Hypothalamus (tissue), 51 donors: ENCODE measurements at places on chromosomes 6 and 20.

GRCh38 chr6:83600459-83600858, 88.1 kb downstream of the PRSS35 start:
- DNase-seq = no peak

DNA sequence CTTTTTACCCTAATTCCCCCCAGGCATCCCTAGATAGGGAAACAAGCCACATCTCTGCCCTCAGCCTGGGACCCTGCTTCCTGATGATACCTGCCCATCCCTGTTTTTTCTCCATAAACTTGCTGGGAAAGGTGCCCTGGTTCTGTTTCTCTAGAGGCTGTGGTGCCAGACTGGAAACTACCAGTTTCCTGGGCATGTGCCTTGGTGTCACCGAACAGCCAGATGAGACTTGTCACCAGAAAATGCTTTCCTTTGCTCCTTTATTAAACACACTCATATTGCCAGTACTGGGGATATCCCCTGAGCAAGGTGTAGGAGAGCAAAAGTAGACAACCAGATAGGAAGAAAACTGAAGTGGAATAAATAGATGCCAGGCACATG, 16.8 kb downstream of the SRSF3 start:
- no peak for DNase-seq

GRCh38 chr6:30520522-30520921, 31.2 kb downstream of the HLA-E start:
- no peak for DNase-seq

DNA sequence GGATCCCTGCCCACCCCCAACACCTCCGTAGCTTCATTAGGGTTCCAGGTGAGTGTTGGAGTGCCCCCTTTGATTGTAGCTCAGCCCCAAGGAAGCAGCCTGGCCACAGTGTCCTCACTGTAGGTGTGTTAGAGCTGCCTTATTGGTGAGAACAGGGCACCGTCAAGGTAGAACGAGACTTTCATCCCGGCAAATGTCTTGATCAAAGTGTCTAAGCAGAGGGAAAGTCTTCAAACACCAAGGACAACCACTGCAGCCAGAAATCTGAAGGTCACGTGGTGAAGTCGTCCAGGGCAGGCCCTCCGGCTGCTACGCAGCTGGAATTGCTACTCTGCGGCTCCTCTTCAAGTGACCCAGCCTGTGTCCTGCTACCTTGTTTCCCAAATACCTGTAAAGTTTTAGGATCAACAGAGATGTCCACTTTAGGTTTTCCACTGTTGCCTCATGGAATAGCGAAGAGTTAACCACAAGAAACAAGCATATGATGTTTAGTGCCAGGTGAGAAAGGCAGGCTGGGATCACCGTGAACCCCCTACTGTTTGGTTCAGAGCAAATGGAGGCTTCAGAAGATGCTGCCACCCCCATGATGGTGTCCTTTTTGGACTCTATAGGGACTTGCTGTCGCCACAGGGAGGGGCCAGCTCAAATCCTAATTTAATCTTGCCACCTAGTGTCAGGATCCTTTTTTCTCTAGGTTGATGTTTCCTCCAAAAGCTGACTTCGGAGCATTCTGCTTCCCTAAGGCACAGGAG, 1.7 kb upstream of the DLL1 start:
- DNase-seq = no peak

DNA sequence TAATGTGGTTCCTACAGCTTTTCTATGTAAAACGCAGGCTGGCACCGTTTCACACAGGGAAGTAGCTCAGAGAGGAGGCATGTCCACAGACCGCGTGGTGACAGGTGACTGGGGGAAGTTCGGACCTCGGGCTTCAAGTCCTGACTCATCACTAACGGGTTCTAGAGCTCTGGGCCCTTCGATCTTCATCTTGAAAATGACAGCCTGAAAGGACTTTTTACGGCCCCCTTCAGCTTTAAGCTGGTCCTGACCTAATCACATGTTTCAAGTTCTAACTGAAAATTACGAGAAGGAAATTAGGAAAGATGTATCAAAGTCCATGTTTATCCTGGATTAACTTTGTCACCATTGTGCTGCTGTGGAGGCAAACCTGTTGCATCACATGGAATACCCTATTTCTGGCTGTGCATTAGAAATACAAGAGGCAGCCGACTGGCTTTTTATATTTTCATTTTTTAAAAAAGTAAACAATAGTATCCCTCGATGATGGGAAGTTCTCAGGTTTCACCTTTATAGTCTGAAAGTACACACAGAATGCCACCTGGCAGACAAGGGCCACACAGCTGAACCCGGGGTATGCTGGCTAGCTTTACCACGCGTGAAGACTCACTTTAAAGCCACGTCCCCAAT, 2.0 kb downstream of the MAN1A1 start:
- no peak for DNase-seq

DNA sequence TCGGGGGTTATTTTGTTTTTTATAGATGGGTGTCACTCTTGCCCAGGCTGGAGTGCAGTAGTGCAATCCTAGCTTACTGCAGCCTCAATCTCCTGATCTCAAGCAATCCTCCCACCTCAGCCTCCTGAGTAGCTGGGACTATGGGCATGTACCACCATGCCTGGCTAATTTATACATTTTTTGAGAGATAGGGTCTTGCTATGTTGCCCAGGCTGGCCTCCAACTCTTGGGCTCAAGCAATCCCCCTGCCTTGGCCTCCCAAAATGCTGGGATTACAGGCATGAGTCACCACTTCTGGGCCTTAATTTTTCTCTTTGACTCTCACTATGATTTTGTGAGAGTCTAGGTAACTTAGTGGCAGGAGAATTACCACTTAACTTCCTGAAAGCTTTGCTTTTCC, 23.3 kb downstream of the AKAP12 start:
- no peak for DNase-seq

DNA sequence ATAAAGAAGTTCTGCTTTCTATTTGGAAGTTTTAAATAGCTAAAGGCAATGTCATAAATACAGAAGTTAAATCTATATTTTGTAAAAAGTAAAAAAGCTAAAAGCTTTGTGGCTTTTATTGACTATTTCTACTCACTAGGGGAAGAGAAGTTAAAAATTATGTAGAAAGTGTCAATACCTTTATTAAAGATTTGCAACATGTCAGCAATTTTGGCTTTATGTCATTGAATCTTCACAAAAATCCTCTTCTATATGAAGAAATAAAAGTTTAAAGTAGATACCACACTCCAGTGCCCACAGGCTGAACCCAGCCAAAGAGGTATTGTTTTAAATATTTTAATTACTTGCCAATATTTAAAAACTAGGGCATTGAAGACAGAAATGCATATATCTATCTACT, 160.6 kb upstream of the HSF2 start:
- no peak for DNase-seq

GRCh38 chr20:34367155-34367554, 4.1 kb downstream of the ITCH start:
- no peak for DNase-seq

DNA sequence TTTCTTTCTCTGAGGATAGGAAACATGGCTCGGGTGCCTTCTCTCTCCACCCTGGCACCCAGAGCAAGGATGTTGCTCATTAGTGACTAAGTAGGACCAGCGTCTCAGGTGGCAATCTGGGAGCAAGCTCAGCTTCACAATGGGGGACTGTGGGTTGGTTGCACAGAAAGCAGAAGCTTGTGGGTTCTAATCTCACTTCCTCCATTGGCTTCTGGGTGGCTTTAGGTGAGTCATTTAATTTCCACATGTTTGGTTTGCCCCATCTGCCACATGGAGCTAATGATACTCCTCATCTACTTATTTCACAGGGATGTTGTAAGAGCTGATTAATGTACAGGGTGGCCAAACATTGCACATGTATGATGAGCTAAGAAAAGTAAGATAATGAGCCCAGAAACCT, 54.8 kb upstream of the AKIRIN2 start:
- DNase-seq = no peak

DNA sequence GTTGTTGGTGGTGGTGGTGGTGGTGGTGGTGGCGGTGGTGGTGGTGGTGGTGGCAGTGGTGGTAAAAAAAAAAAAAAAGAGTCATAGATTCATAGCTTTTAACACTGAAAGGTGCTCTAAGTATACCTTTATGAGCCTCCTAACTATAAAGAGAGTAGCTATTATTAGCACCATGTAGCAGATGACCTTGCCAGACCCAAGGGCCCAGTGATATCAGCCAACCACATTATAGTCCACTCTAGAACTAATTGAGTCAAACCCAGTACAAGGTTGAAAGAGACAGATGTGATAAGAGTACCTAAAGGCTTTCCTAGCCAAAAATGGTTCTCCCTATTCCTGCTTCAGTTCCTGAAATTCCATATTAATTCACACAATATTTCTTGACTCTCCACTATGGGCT, 245.3 kb downstream of the HACE1 start:
- DNase-seq = no peak

DNA sequence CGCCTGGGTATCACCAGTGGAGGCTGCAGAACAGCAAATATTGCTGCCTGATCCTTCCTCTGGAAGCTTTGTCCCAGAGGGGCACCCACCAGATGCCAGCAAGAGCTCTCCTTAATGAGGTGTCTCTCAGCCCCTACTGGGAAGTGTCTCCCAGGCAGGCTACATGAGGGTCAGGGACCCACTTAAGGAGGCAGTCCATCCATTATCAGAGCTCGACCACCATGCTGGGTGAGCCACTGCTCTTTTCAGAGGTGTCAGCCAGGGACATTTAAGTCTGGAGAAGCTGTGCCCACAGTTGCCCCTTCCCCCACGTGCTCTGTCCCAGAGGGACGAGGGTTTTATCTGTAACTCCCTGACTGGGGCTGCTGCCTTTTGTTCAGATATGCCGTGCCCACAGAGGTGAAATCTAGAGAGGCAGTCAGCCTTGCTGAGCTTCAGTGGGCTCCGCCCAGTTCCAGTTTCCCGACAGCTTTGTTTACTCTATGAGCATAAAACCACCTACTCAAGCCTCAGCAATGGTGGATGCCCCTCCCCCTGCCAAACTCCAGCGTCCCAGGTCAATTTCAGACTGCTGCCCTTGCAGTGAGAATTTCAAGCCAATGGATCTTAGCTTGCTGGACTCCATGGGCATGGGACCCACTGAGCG, 25.9 kb upstream of the AIG1 start:
- DNase-seq = no peak

DNA sequence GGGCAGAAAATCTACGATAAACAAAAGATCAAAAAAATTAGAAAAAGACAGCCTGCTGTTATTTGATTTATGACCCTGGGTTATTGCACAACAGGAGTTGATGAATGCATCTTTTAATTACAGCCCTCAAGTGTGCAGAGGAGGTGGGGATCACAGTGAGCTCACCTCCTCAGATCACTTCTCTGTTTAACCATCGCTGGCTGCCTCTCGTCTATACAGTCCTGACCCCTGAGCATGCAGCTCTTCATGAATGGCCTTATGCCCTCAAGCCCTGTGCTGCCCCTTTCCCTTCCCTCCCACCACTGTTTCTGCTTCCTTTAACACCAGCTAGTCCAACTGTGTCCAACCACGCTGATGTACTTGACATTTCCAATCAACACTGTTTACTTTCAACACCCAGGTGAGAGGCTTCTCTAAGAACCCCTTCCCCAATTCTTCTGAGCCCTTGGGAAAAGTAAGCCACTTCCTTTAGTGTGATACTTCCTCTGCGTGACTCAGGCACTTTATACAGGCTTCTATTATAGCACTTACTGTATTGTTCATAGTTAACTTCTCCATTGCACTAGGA, 60.6 kb upstream of the RIPOR2 start:
- DNase-seq = no peak

GRCh38 chr6:110428153-110428552, 12.8 kb upstream of the DDO start:
- no peak for DNase-seq

DNA sequence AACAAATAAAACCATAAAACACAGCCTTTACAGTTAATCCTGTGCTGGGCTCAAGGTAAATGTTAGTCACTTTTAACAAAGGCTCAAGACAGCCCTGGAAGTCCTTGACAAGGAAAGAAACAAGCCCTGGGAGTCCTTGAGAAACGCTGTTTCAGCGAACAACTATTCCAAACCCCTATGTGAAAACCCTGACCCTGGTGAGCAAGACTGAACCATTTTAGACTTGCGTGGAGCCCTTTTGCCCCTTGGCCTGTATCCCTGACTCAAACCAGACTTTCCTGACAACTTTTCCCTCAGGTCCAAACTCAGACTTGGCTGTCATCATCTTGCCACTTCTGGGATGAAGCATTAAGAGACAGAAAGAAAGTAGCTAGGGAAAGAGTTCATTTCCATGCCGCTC, 180.4 kb downstream of the AIG1 start:
- DNase-seq = no peak

GRCh38 chr20:20992277-20992676, 113.9 kb downstream of the LINC00237 start:
- DNase-seq = no peak

DNA sequence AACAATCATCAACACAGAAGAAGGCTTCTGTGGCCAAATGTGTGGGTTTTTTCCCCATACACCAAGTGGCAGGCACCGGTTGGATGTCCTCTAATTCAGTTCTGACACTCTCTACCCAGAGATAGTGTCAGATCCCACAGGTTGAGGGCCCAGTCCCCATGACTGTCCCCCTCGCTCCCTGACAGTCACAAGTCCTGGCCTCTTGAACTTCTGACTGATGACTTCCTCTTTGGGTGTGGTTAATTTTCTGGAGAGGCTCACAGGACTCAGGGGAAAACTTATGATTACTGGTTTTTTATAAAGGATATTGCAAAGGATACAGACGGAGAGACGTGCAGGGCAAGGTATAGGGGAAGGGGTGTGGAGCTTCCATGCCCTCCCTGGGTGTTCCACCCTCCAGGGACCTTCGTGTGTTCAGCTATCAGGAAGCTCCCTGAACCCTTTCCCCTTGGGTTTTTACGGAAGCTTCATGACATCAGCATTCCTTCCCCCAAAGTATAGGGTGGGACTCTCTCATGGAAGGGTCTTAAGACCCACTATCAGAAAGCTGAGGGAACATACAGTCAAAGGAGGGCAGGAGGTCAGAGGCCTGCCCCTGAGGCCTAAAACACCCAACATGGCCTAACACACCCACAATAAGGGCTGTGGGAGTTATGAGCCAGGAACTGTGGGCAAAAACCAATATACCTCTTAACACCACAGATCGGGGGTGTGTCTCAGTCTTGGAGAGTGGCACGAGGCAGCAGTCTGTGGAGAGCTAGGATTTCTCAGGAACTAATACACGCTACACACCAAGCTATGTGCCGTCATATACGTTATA, 33.3 kb downstream of the FARS2 start:
- no peak for DNase-seq

GRCh38 chr6:4804095-4804494, 27.9 kb downstream of the CDYL start:
- no peak for DNase-seq

DNA sequence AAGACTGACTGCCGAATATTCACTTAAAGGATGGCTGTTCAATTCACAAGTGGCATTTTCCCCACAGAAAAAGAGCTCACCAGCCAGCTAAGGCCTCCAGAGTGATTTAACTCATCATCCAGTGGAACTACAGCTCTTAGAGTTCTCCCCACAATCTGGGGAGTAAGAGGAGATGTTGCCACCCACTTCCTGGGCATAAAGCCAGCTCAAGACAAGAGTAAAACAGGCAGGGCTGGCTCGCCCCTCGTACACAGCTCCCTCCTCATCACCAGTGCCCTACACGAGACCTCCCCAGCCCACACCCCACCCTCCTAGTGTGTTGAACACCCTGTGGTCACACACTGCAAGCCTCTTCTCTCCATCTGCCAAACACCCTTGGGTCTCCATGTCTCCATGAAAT, 47.2 kb upstream of the IPCEF1 start:
- DNase-seq = no peak
